Stimulated activated CD8-positive, alpha-beta memory T cell treated with anti-CD3 and anti-CD28 coated beads, Interleukin-7, amount 100 ng/mL, for 48 hours (primary cell): ENCODE measurements at places on chromosomes 16 and 17.

GRCh38 chr16:51150888-51151320, at the start of gene SALL1:
TSS of gene SALL1 (minus strand) at chr16:51151270. CDS start at chr16:51151241, 29 bp downstream.
- no peak for DNase-seq

- DNase-seq, result no peak
Measured at GRCh38 chr16:86512301-86512859, 2.1 kb downstream of the FOXF1 start.

GRCh38 chr17:54906683-54907082, 6.0 kb downstream of the TOM1L1 start:
- DNase-seq, result no peak

- DNase-seq, result no peak
Measured at GRCh38 chr16:79469999-79470398, 130.5 kb downstream of the MAF start.

DNA sequence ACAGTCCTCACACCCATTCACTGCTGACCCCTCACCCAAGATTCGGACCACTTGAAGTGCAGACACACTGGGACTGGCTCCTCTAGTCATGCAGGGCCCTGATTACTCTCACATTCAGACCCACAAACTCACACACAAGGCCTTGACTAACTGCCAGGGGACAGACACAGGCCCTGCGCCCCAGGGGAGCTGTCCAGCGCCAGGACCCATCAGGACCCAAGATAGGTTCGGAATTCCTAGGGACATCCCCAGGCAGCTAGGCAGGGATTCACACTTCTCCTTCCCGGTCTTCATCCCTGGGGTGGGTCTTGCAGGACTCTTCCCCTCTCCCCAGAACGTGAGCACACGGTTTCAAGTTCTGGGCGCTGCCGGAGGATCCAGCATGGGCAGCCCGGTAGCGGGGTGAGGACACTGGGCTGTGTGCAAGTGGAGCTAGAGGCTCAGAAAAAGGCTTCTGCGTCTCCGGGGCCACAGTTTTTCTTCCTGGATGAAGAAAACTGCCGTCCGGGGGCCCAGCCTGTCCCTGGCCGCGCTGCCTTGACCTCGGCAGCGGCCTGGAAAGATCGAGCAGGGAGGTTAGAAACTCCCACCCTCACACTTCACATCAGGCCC, 1.6 kb downstream of the SEZ6 start:
- DNase-seq, result no peak

DNA sequence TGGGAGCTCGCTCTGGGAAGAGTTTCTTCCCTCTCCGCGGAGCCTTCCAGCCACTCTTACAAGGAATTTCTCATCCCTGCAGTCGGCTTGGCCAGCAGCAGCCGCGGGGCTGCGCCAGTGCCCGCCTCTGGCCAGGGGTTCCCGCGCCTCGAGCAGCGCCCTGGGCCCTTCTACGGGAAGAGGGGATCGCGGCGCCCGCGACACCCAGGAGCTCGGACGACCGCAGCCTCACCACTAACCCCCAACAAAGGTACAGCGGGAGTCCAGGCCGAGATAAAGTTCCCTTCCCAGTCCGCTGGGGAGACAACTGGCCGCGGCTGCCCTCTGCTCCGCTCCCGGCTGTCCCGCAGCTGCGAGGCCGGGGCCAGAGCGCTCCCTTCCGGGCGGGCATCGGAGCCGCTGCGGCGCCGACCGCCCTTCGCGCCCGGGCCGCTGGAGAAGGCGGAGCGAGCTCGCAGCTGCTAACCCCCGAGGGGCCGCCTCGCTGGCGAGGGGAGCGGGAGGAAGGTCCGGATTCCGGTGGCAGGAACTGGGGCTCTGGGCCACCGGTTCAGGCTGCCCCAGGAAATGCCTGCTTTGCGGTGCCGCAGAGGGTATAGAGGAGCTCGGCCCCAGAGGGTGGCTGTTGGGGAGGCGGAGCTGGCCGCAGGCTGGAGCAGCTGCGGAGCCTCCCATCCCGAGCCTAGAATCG, 3.6 kb upstream of the HS3ST3B1 start:
- DNase-seq, result no peak
